ENCODE measurements at places on chromosomes 2 and 18.

DNA sequence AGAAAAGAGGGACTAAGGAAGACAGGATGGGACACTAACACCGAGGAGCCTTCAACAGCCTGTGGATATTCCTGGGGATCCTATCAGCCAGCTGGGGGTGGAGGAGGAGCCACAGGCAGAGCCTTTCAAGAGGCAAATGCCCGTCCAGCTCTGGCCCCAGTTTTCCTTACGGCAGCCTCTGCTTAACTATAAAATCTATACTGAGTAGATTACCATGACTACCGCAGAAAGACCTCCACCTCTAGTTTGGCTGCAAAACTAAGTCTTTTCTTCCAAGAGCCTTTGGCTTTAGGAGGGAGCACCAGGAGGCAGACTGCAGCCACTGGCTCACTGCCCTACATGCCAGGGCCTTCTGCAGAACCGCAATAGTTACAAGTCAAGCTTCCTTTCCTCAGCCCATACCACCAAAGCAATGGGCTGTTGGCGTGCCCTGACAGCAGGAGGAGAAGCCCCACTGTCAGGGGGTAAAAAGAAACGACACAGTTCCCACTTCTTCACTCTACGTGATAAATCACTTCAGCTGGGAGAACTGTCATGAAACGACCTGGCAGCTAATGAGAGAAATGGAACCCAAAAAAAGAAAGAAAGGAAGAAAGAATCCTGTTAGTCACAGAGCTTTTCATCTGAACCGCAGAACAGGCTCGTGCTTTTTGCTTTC is 25.1 kb upstream of the CREB1 start:
- DNase-seq = no peak

DNA sequence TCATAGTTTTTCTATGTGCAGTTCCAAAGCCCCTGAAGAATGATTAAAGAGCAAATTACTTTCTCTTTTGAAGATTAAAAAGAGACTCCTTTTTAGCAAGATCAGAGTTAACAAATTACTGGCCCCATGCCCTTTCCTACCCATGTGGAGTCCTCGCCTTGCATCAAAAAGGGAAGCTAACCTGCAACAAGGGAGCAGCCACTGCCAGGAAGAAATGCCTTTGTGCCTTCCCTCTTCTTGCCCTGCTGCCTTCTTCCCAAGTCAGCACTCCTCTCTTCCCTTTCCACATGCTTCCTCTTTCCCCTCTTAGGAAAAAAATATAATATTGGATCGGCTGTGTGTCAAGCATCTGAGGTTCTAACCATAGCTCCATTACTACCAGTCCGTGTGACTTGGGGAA is 37.1 kb upstream of the CYP1B1 start:
- DNase-seq = no peak

DNA sequence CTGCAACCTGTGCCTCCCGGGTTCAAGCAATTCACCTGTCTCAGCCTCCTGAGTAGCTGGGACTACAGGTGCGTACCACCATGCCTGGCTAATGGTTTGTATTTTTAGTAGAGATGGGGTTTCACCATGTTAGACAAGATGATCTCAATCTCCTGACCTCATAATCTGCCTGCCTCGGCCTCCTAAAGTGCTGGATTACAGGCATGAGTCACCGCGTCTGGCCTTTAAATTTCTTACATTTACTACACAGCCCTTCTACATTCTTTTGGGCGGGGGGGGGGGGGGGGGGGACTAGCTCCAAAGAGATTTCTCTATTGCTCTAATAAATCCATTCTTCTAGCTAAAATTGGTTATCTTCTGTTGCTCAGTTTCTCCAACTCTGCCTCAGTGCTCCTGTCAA is 964.9 kb upstream of the ACVR2A start:
- no peak for DNase-seq

DNA sequence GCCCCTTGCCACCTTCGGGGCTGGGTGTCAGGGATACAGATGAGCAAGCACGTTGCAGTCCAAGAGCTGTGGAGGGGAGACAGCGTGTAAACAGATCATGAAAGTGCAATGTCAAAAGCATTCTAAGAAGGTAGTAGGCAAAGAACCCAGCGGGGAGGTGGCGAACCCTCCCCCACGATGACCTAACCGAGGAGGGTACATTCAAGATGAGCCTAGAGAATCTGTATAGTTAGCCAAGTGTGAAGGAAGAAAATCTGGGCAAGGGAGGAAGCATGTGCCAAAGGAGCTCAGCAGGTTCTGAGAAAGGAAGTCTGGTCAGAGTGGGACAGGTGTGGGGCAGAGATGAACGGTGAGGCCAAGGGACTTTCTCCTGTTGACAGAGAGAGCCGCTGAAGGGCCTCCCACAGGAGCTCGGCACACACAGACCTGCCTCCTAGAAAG is 106.9 kb downstream of the SP3 start:
- DNase-seq = no peak

GRCh38 chr2:175463589-175464310 is 282.2 kb upstream of the ATP5MC3 start:
- DNase-seq = no peak

DNA sequence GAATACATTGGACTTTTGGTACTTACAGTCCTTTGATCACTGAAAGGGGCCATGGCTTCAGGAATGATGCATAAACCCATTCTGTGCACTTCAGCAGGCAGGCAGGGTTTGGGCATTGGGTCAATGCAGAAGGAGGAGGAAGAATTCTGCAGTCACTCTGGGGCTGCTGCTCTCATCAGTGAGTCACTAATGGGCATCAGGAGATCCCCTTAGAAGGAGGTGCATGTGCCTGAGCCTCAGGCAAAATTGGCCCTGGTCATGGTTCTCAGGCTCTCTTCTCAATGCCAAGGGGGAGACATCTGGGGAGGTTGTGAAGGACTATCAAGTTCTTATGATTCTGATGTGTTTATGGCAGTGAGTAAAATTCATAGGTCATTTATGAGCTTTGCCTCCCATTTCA is 52.0 kb upstream of the TNP1 start:
- no peak for DNase-seq

DNA sequence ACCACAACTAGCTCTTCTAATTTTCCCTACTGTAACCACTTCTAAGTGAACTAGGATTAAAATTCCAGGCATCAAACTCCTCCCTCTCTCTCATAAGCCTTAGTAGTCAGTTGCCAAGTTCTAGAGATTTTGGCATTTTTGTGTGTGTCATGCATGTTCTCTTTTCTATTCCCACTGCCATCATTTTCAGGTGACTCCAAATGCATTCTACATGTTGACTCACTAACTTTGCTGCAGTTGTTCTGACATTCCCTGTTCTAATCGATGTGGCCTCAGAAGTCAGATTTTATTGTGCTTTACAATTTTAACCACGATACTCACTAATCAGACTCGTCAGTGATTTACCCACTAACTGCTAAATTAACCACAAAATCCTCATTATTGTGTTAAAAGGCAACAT is 13.3 kb downstream of the DSC1 start:
- DNase-seq = no peak

GRCh38 chr2:2909086-2910035 is 468.3 kb downstream of the EIPR1 start:
- DNase-seq = no peak

- DNase-seq = no peak
Observed at GRCh38 chr2:229270551-229271410, at the start of gene PID1. Gene PID1, minus strand, starts transcription at chr2:229271287. Its CDS starts 244 bp downstream, at chr2:229271043.

- no peak for DNase-seq
Observed at GRCh38 chr18:62852851-62853250, 137.5 kb downstream of the PHLPP1 start.

GRCh38 chr18:51988277-51988676 is 351.7 kb upstream of the DCC start:
- DNase-seq = no peak

DNA sequence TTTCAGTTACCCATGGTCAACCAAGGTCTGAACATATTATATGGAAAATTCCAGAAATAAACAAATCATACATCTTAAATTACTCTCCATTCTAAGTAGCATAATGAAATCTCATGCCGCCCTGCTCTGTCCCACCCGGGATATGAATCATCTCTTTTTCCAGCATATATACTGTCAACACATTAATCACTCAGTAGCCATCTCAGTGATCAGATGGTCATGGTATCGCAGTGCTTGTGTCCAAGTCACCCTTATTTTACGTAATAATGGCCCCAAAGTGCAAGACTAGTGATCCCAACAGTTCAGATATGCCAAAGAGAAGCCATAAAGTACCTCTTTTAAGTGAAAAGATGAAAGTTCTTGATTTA is 43.8 kb downstream of the OSBPL6 start:
- no peak for DNase-seq

DNA sequence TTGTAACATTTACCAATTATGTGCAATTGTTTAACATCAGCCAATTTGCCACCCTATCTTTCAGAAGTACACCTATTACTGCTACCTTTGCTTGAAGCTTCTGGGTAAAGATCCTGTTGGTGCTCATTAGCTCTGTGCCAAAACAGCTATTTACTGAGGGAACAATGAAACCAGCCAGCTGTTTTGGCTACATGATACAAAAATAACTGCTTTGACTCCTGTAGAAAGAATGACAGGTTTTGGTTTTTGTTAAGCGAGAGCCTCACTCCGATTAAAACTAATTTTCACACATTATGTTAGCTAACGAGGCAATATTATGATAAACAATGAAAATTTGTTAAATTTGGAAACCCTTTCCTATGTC is 907.0 kb downstream of the EPHA4 start:
- no peak for DNase-seq

DNA sequence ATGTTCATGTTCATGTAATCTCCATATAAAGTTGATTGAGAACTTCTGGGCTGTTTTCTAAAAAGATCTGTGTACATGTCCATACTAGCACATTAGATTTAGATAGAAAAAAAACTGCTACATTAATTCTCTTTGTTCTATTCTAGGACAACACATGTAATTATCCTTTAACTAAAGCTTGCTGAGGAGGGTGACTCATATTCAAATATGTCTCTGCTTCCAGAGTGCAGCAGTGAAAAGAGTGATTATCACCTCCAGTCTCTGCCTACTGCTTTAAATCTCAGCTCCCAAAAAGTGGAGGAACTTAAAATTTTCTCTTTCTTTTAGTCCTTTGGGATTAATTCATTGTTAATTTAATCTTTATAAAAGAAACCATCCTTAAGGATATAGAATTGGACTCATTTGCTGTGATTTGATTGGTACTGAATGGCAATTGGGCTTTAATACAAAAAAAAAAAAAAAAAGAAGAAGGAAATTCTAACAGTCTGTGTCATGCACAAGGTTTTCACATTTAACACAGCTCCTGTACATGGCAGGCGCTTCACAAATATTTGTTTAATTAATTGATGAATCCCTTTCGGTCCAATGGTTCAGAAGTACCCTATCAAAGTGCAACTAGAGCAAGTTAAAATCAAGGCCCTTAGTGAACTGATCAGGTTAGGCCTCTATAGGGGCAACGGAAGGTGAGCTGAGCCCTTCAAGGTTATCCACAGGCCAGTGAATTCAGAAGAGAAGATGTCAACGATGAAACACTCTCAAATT is 214.0 kb upstream of the KCNJ3 start:
- no peak for DNase-seq

DNA sequence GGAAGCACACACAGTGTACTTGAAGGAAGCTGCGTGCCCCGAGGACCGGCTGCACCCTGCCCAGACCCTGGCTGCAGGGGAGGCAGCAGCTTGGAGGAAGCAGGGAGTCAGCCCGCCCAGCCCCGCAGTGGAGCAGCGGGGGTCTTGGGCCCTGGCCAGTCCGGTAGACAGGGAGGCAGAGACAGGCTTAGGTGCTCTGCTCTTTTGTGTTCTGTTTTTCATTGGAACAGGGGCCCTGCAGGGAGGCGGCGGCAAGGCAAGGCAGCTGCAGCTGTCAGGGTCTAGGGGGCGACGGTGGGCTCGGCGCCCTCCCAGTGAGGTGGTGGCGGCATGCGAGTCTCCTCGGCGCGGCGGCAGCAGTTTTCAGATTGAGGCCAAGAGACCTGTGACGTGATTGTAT is 53.3 kb upstream of the TFCP2L1 start:
- DNase-seq = no peak

GRCh38 chr2:127079358-127079920 is 27.5 kb downstream of the BIN1 start:
- no peak for DNase-seq

DNA sequence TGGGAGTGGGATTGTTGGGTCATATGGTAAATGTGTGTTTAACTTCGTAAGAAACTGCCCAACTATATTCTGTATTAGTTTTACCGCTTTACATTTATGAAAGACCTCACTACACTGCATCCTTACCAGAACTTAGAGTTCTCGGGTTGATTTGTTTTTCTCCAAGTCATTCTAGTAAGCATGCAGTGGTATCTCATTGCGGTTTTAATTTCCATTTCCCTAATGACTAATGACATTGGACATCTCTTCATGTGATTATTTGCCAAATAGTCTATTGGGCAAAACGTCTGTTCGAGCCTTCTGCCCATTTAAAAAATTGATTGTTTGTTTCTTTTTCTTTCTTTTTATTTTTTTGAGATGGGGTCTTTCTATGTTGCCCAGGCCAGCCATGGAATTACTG is 6.8 kb downstream of the FBLN7 start:
- DNase-seq = no peak

DNA sequence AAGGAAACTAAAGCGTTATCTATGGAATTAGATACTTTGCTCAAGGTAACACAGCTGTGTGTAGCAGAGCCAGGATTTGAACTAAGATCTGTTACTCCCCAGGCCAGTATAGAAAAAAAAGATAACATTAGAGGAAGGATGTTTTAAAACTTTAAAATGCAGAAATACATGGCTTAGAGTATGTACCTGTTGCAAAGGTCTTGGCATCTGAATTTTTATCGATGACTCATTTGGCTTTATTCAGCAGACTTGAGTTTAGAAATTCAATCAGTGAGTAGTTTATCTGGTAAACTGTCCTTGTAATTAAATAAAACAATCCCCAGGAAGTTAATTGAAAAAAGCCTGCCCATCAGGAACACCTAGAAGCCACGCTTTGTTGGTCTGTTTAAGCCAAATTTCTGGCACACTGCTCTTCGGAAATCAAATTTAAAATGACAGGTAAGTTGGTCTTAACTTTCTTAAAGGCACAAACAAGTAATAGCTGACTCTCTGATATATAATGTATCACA is 36.9 kb downstream of the SCN9A start:
- no peak for DNase-seq

GRCh38 chr2:196473617-196474016 is 165.9 kb upstream of the CCDC150 start:
- no peak for DNase-seq

DNA sequence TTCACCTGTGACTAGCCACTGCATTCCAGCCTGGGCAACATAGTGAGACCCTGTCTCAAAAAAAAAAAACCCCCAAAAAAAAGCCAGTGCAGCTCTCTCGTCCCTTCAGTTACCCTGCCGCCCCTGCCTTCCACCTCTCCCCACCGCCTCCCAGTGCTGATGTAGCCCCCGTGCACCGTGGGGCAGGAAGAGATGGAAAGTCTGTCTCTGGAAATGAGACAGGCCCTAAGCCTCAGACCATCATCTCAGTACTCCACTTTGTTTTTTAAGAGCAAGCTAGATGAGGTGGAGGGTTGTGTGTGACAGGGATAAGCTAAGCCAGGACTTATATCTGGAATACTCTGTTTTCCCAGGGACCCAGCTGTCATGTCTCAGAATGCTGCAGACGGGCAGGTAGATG is 32.0 kb downstream of the MERTK start:
- DNase-seq = no peak

DNA sequence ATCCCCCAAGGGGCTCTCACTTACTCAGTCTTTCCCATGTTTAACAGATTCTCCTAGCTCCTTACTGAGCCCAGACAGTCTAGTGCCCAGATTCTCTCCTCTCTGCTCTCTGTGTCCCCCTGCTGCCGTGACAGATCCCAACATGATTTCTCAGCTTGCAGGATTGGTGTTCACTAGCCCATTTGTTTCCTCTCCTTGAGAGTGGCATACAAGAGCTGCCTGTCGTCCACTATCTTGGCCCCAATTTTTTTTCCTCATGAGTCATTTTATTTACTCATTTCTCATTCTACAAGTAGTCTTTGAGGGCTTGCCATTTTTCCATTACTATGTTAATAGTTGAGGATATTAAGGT is 199.9 kb upstream of the FN1 start:
- no peak for DNase-seq

Data from NCI-H524 treated with DMSO at 0.1 percent for 48 hours (cell line).